ENCODE measurements at places on chromosomes 16 and 17.

GRCh38 chr17:39678340-39679116 lies 9.3 kb downstream of the PGAP3 start:
- no peak for DNase-seq

- peak; percentile 64 for DNase-seq
These were observed 561 bp upstream of the HERPUD1 start for GRCh38 chr16:56931271-56931891.

DNA sequence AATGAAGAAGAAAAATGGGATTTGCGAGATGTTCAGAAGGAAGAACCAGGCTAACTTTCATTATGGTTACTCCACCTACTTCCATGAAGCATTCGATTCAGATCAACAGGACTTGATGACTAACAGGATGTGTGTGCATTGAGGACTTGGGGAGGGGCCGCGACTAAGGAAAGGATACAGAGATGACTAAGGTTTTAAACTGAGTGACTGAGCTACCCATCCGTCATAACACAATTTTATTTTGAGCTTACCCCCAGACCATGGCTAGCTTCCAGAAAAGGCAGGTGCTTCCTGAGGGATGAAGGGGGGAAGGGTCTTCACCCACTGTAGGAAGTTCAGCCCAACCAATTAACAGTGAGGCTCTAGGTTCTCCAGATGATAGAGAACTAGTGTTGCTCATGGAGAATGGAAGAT lies 2.5 kb upstream of the CDYL2 start:
- no peak for DNase-seq

GRCh38 chr17:58679263-58680037 lies 12.4 kb downstream of the TEX14 start:
- no peak for DNase-seq

DNA sequence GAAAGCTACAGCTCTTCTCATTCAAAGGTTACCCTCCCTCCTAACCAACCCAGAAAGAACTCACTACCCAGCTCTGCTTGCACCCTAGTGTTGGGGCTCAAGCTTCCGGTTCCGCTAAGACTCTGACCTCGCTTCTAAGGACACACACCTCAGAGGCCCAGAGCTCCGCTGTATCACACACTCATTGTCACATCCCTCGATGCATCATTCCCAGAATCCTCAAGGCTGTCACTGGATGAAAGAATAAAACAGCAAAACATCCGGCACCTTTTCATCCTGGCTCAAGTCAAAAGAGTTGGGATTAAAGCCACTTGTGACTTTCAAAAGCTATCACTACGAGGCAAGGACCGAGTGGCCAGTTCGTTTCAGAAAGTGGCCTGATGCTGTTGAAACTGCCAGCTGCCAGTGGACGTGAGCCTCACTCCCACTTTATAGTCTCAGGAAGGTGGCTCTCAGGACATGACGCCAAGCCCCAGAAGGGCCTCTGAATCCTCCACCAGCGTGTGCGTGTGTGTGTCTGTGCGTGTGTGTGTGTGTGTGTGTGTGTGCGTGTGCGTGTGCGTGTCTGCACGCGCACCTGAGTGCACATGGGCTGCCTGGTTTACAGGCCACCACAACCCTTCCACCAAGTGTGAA lies 29.0 kb downstream of the ZFHX3 start:
- DNase-seq: no peak

Data from right hindlimb (tissue), 1 donor.